ENCODE measurements at places on chromosomes 7 and 10.

- DNase-seq, result no peak
Measured at GRCh38 chr10:112332509-112333228, 41.2 kb upstream of the ACSL5 start.

DNA sequence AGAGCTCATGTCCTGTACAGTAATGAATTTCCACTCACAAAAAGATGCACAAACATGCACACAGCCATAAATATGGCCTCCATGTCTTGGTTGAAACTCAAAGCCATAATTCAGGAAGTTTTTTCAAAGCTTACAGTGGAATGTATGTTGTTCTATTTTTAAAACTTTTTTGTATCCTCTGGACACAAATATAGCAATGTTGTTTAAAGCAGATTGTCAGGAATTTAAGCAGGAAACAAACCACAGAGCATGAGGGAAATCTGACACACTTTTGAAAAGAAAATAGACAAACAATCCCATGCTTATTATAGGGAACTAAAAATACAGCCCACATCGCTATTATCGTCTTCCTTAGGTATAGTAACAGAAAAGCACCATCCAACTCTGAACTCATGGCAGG lies 21.5 kb downstream of the LRRN3 start:
- no peak for DNase-seq

- no peak for DNase-seq
Measured at GRCh38 chr7:158468181-158468580, 119.4 kb downstream of the PTPRN2 start.

GRCh38 chr10:61400524-61400923 lies 52.7 kb downstream of the TMEM26 start:
- DNase-seq, result no peak

- no peak for DNase-seq
Measured at GRCh38 chr10:132820056-132820455, 34.1 kb upstream of the NKX6-2 start.

GRCh38 chr7:102300643-102301221 lies 14.1 kb downstream of the SH2B2 start:
- no peak for DNase-seq
